ENCODE measurements at places on chromosomes 6 and 20. TPM values are rescaled to one million over a fixed set of nuclear protein-coding genes. Genes with fewer than 3 reads are reported as not detected.

DNA sequence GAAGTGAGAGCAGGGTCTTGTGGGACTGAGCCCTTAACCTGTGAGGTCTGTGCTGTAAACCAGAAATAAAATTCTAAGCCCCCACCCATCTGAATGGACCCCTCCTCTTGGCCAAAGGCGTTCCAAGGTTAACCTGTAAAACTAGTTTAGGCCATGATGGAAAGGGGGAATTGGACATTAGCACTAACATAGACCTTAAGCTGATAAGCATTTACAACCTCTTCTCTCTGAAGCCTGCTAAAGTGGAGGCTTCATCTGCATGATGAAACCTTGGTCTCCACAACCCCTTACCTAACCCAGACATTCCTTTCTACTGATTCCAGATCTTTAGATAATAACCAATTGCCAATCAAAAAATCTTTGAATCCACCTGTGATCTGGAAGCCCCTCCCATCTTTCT is 25.8 kb downstream of the PIGT start:
- no peak overlapping the region for H3K27ac ChIP-seq
- H3K36me3 ChIP-seq: no peaks in the 10 kb centered on the region
- H3K27me3 ChIP-seq: no peaks in the 10 kb centered on the region
- DNase-seq: no peak

DNA sequence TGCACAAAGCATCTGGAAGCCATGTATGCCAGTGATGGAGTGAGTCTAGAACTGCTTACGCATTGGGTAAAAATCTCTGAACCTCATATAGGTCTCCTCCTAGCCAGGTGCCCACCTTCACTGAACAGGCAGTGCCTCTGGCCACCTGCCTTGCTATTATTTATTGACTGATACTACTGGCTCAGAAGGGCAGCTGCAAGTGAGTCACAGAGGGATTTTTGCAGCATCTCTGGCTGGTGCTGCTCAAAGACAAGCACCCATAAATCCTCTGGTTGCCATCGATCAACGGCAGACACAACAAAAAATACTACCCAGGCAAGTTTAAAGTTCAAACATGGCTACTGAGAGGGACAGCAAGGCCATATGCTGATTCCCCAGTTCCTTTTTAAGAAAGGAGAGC is 279.4 kb downstream of the UBE3D start:
- no peak overlapping the region for H3K4me3 ChIP-seq
- H3K27ac ChIP-seq: no peak overlapping the region
- H3K36me3 ChIP-seq: no peaks in the 10 kb centered on the region
- no peaks in the 10 kb centered on the region for H3K27me3 ChIP-seq
- H3K4me1 ChIP-seq: no peaks in the 10 kb centered on the region

DNA sequence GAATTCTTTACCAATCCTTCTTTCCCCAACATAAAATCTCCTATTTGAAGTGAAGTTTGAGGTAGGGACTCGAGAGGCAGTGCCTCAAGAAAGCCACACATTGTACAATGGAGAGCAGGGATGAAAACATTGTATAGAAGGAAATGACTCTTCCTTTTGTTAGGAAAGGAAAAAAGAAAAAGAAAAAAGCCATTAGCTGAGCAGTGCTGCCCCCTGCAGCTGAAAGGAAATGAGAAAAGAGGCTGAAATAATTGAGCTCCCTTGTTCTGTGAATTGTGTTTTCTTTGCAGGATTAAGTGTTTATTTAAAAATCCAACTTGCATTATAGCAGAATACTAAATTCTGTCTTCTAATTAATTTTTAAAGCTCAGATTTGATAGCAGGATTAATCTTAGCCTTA is 162.9 kb upstream of the SASH1 start:
- H3K27me3 ChIP-seq: no peaks in the 10 kb centered on the region
- peak; percentile 40 for DNase-seq
- H3K4me1 ChIP-seq: peaks cover 14% of the 10 kb centered on the region
- no peaks in the 10 kb centered on the region for H3K36me3 ChIP-seq
- no peak overlapping the region for H3K4me3 ChIP-seq

DNA sequence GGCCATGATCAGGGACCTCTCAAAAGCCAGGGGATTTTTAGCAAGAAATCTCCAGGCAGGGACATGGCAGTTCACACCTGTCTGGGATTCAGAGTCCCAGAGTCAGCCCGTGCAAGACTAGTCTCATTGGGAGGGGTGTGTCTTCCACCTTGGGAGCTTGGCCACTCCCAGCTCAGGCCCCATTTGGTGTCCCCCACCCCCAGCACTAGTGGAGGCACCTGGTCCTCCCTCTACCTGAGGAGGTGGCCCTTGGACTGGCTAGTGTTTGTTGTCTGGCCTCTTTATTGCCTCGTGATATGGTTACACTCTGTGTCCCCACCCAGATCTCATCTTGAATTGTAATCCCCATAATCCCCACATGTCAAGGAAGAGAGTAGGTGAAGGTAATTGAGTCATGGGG is 140.8 kb upstream of the PHACTR3 start:
- H3K27me3 ChIP-seq: no peaks in the 10 kb centered on the region
- H3K4me3 ChIP-seq: no peak overlapping the region
- peaks cover 5% of the 10 kb centered on the region for H3K4me1 ChIP-seq
- no peaks in the 10 kb centered on the region for H3K36me3 ChIP-seq
- H3K27ac ChIP-seq: no peak overlapping the region
- DNase-seq: no peak

GRCh38 chr6:136643850-136644596 is 93.8 kb upstream of the MAP7 start:
- H3K4me3 ChIP-seq: no peak overlapping the region
- H3K4me1 ChIP-seq: peaks cover 47% of the 10 kb centered on the region
- H3K36me3 ChIP-seq: no peaks in the 10 kb centered on the region
- no peaks in the 10 kb centered on the region for H3K27me3 ChIP-seq
- peak; percentile 98 for DNase-seq
- H3K27ac ChIP-seq: peak overlapping the region; percentile 66

GRCh38 chr6:149763866-149764265 is 14.3 kb downstream of the PCMT1 start:
- DNase-seq: no peak
- H3K36me3 ChIP-seq: no peaks in the 10 kb centered on the region
- H3K4me1 ChIP-seq: no peaks in the 10 kb centered on the region
- H3K4me3 ChIP-seq: no peak overlapping the region
- no peak overlapping the region for H3K27ac ChIP-seq

DNA sequence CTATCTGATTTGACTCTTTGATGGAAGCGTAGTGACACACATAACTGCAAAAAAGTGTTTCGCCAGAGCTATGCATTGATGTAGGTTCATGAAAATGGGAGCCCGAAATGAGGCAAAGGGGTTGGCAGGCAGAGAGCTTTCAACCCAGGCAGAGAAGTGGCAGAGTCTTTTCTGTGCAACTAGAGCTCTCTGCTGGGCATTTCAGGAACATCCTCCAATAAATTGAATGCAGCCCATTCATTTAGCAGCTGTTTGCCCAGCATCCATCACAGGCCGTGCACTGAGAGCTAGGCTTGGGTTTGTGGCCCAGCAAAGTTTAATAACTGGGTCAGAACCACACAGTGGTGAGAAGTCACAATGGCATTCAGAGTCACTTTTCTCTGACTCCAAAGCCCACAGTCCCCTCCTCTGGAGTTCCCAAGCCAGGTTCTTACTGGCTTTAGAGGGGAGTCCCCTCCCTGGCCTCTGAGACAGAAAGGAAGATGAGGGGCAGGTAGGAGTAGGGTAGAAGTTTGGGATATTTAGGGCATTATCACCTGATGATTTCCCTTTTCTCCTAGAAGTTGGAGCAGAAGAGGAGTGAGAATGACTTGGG is 31.8 kb upstream of the ELMO2 start:
- H3K27me3 ChIP-seq: no peaks in the 10 kb centered on the region
- no peak overlapping the region for H3K4me3 ChIP-seq
- H3K36me3 ChIP-seq: no peaks in the 10 kb centered on the region
- H3K4me1 ChIP-seq: no peaks in the 10 kb centered on the region

DNA sequence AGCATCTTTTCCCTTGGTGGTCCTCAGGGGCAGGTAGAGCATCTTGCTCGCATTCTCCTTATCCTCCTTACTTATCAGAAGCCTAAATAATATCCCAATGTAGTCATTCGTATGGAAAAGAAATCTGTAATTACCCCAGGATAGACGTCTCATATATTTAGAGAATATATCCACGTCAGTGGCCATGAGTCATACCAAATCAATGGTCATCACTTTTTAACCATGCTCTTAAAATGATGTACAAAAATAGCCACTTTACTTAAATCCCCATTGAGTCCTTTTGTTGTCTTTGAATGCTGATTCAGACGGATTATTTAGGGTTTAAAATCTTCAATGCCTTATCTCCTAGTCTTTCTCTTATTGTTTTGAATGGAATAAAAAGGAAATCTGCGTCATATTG is 231.7 kb upstream of the STXBP5 start:
- no peaks in the 10 kb centered on the region for H3K27me3 ChIP-seq
- no peaks in the 10 kb centered on the region for H3K4me1 ChIP-seq
- H3K36me3 ChIP-seq: no peaks in the 10 kb centered on the region
- DNase-seq: no peak
- H3K4me3 ChIP-seq: no peak overlapping the region

DNA sequence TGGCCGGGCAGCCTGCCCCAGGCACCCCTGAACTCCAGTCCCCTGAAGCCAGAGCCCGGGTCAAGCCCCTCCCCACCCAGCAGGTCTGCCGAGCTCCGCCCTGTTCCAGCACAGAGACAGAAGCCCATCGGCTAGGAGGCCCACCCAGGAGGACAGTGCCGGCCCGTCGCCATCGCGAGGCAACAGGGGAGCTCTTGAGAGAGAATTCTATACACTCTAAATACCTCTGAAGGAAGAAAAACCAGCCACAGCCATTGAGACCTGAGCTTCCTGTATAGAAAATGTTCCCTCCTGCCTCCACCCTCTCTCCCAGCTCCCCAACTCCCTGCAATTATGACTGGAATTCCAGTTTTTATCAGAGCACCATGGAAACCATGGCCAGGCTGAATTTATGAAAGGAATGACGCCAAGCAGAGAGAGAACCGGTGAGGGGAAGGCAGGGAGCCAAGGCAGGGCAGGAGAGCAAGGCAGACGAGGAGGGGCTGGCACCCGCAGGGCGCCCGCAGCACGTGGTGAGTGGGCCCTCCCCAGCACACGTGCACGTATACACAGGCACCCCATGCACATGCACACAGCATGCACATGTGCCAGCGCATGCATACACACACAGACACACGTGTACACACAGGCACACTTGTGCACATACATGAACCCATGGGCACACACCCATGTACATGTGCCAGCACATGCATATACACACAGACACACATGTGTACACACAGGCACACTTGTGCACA is 27.6 kb upstream of the MRGBP start:
- peak; percentile 81 for DNase-seq
- no peaks in the 10 kb centered on the region for H3K36me3 ChIP-seq
- no peak overlapping the region for H3K4me3 ChIP-seq
- H3K4me1 ChIP-seq: peaks cover 20% of the 10 kb centered on the region
- no peak overlapping the region for H3K27ac ChIP-seq

GRCh38 chr6:17200395-17200794 is 80.8 kb upstream of the RBM24 start:
- H3K36me3 ChIP-seq: no peaks in the 10 kb centered on the region
- H3K4me3 ChIP-seq: no peak overlapping the region
- H3K4me1 ChIP-seq: no peaks in the 10 kb centered on the region
- DNase-seq: peak; percentile 18
- no peaks in the 10 kb centered on the region for H3K27me3 ChIP-seq

GRCh38 chr6:25050356-25050755 is 114.6 kb upstream of the RIPOR2 start:
- no peaks in the 10 kb centered on the region for H3K4me1 ChIP-seq
- no peak overlapping the region for H3K4me3 ChIP-seq
- DNase-seq: no peak
- no peak overlapping the region for H3K27ac ChIP-seq

DNA sequence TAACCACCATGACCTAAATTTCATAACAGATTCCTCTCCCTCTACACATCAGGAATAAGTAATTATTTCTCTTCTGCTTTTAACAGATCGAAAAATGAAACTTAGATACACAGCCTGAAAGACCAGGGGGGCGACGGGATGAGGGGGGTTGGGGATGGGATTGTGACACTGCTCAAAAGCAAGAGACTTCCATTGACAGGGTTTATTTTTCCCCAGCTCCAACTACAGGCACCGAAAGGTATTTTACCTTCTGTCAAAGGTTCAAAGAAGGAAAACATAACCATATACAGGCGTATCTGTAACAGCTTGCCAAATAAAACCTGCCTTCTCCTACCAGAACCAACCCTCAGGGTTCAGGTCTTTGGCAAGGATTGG is 1.3 kb downstream of the EPHA7 start:
- H3K4me1 ChIP-seq: peaks cover 15% of the 10 kb centered on the region
- H3K36me3 ChIP-seq: no peaks in the 10 kb centered on the region
- H3K27ac ChIP-seq: no peak overlapping the region

- no peak for DNase-seq
- H3K27me3 ChIP-seq: no peaks in the 10 kb centered on the region
- no peak overlapping the region for H3K4me3 ChIP-seq
- H3K4me1 ChIP-seq: no peaks in the 10 kb centered on the region
- no peaks in the 10 kb centered on the region for H3K36me3 ChIP-seq
- H3K27ac ChIP-seq: no peak overlapping the region
Observed at GRCh38 chr20:33336375-33336774, 53.4 kb downstream of the BPIFB1 start.

DNA sequence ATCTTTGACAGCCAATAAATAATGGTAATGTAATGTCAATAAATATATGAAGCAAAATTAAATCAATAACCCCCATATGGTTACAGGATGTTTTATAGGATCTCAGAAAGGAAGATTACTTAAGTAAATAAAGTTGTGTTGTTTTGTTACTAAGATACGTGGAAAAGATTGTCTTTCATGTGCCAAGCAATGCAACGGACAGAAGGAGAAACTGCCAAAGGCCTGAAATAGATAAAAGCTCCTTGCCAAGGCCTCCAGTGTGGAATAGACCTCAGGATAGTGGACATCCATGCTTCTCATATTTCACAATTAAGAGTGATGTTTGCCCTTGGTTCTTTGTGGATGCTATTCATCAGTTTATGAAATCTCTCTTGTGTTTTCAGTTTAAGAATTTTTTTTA is 16.4 kb upstream of the FNDC1 start:
- H3K36me3 ChIP-seq: no peaks in the 10 kb centered on the region
- DNase-seq: no peak

GRCh38 chr6:63821442-63821841 is 185.8 kb downstream of the PHF3 start:
- DNase-seq: no peak
- H3K36me3 ChIP-seq: no peaks in the 10 kb centered on the region
- H3K4me1 ChIP-seq: no peaks in the 10 kb centered on the region
- H3K4me3 ChIP-seq: no peak overlapping the region

Gene MUCL3
- not detected for total RNA-seq

Gene FABP7
- not detected for total RNA-seq

All from thyroid gland (tissue), 4 donors.